Activated T-helper 2 cell treated with anti-CD3 and anti-CD28 coated beads, Interferon-gamma antibody, Interleukin-2, Interleukin-4, amounts not matched to agents 10 μg/mL and 5 μg/mL and 100 μg/mL, durations not matched to agents 14 hours and 24 hours and 36 hours (primary cell): ENCODE measurements at places on chromosomes 4 and X. TPM values are rescaled to one million over a fixed set of nuclear protein-coding genes. Genes with fewer than 3 reads are reported as not detected.

TEX13B gene
- total RNA-seq, result not detected in 2 replicates

TLR10 gene
- not detected in 2 replicates for total RNA-seq

AMTN gene
- not detected in 2 replicates for total RNA-seq

FANCB gene
- 14.2 and 14.6 TPM in 2 replicates for total RNA-seq

PLXNA3 gene
- 62.1 and 62.5 TPM in 2 replicates for total RNA-seq

WDR13 gene
- 43.4 and 44.7 TPM in 2 replicates for total RNA-seq

CT45A1 gene
- total RNA-seq, result not detected in 2 replicates

ATP5ME gene
- total RNA-seq, result 208 and 235 TPM in 2 replicates

SPIN4 gene
- total RNA-seq, result 7.5 and 8.2 TPM in 2 replicates

CEP135 gene
- total RNA-seq, result 13.3 and 15.7 TPM in 2 replicates

ART3 gene
- total RNA-seq, result not detected in 2 replicates

ITIH6 gene
- not detected in 2 replicates for total RNA-seq

UGT2B15 gene
- not detected in 2 replicates for total RNA-seq

GASK1B gene
- total RNA-seq, result not detected in 2 replicates

DUX4 gene
- total RNA-seq, result not detected in 2 replicates

GRIPAP1 gene
- total RNA-seq, result 86.5 and 93.1 TPM in 2 replicates

DUSP21 gene
- total RNA-seq, result not detected in 2 replicates

RIPPLY1 gene
- total RNA-seq, result not detected in 2 replicates

CT55 gene
- not detected in 2 replicates for total RNA-seq

PCYT1B gene
- 0.09 and 0.21 TPM in 2 replicates for total RNA-seq

ZCCHC18 gene
- total RNA-seq, result 0.39 and 0.69 TPM in 2 replicates

PPBP gene
- total RNA-seq, result not detected in 2 replicates

HTRA3 gene
- 0.23 TPM in 1 of 2 replicates, not detected in the other for total RNA-seq

SLC2A9 gene
- total RNA-seq, result 1.3 and 2.4 TPM in 2 replicates

SPATA4 gene
- not detected in 2 replicates for total RNA-seq
